ENCODE measurements at places on chromosomes 13 and 19.

GRCh38 chr19:45772130-45772840, 3.2 kb upstream of the SIX5 start:
- DNase-seq: no peak

DNA sequence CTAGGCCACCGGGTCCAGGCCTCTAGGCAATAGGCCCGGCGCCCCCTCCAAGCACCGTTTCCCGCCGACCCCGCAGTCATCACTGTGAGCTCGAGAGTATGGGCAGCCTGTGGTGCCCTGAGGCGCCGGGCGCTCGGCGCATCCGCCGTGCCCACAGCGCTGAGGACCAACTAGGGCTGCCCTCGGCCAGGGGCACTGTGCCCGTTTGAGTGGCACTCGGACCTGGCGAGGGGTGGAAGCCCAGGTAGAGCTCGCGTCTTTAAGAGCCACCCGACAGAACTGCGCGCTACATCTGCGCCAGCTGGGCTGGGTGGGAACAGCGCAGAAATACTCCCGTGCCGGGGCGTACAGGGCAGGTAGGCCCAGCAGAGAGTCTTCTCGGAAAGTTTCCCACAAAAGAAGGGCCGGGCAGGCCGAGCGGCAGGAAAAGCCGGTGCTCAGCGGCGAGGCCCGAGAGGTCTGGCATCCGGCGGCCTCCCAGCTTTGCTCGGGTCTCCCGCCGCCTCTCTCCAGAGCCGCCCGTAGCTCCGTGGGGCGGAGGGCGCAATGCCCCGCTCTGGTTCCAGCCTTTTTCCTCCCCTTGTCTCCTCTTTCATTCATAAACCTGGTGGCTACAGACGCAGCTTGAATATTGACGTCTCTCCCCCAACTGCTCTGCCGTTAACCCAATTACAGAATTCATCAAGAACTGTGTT, 5.4 kb upstream of the SOX1 start:
- no peak for DNase-seq

GRCh38 chr13:113538689-113539058, 45.9 kb upstream of the TFDP1 start:
- DNase-seq: no peak

DNA sequence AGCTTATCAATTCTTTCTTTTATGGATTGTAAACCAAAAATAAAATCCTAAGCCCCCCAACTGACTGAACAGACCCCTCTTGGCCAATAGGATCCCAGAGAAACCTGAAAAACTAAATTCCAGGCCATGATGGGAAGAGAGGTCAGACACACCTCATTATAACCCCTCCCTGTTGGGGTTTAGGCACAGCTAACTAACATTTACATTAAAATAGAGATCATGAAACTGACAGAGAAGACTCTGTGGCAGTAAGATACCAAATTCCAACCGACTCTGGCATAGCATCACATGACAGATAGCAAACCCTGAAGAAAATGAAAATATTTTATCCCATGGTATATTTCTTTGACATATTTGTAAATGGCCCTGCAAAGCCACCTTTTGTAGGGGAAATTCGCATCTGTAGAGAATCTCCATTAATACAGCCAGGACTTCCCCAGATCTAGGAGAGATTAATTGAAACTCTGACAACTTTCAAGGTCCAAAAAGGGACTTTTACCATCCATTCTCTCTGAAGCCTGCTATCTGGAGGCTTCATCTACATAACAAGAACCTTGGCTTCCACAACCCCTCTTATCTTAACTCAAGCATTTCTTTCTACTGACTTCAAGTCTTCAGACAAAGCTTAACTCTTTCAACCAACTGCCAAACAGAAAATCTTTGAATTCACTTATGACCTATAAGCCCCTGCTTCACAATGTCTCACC, 27.1 kb upstream of the GAS6 start:
- DNase-seq: no peak
